Retina (tissue), 1 donor: ENCODE measurements at places on chromosomes 16 and 17.

GRCh38 chr17:77948690-77949114 is 9.8 kb upstream of the TNRC6C start:
- DNase-seq = peak; percentile 60

- no peak for DNase-seq
Observed at GRCh38 chr16:10121491-10121890, 60.7 kb downstream of the GRIN2A start.

GRCh38 chr17:70181376-70181775 is 12.0 kb downstream of the KCNJ2 start:
- DNase-seq = no peak

GRCh38 chr17:59807892-59808509 is 84.7 kb downstream of the TUBD1 start:
- no peak for DNase-seq

- no peak for DNase-seq
Observed at GRCh38 chr16:23944381-23944780, 108.6 kb downstream of the PRKCB start.

- DNase-seq = no peak
Observed at GRCh38 chr16:67893743-67894399, 817 bp downstream of the PSKH1 start.

DNA sequence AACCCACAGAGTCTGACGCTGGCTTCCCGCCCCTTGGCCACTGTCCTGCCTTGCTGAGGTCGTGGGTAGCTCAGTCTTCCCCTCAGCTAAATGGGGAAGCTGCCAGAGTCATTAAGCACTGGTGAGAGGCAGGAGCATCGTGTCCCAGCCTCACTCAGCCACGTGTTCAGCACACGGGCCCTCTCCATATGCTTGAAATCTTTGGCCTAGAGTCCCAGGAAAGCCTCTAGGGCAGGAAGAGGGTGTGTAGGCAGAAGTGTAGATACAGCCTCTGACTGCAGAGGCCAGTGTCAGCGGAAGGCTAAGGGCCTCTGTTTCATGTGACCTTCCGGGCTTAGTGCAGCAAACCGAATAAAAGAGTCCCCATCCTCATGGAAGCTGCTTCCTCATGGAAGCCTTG is 4.1 kb downstream of the DHODH start:
- no peak for DNase-seq

GRCh38 chr17:66906321-66907278 is 57.9 kb upstream of the CACNG4 start:
- DNase-seq = peak; percentile 86

DNA sequence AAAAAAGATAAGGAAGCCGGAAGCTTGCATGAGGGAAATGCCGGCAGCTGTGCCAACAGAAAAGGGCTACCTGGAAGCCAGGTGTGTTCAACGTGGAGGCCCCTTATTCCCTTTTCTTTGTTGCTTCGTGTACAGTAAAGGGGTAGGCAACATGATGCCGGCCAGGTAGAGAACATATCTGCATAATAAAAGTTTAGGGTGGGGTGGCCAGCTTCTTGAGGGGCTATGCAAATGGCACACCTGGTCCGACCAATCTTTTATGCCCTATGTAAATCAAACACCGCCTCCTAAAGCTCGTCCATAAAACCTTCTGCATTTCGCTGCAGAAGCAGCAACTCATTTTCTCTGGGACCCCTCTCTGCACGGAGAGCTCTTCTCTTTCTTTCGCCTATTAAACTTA is 911.6 kb downstream of the KCNJ2 start:
- no peak for DNase-seq

DNA sequence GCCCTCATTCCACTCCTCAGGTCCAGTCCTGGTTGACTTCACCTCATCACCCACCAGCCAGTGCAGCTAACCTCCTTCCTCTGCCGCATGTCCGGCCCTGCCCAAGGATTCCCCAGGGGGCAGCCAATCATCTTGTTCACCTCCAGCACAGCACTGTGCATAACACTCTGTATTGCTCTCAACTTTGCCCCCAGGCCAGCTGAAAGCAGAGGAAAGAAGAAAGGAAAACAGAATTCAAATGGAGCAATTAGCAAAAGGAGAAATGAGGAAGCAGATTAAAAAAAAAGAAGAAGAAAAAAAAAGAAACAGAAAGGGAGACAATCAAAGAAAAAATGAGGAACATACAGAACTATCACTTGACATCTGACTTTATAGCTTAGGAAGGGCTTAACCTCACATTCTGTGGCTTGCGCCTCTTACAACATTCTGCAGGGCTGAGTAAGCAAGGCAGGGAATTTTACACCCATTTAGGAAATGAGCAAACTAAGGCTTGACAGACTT is 26.1 kb downstream of the GAS7 start:
- DNase-seq = no peak

- no peak for DNase-seq
Observed at GRCh38 chr17:55705847-55706246, 16.8 kb downstream of the TMEM100 start.

DNA sequence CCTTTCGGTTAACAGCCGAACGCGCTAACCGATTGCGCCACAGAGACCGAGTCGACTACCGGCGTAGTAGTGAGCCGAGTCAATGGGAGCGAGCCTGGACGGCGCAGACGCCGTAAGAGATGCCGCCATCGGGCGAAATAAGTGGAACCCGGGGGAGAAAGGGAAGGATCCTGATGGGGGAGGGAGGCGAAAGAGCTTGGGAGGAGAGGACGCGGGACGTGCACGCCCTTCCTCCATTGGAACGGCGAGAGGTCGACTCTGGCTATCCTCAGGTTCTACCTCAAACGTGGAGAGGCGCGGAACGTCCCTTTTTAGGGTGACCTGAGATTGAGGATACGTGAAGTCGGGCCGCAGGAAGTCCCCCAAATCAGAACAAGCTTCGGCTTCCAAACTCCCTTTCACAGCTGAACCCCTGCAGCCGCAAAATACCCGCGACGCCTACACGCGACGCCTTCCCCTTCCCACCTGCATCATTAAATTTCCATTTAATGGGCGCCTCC is 683 bp upstream of the PSMB3 start:
- DNase-seq = peak; percentile 93

GRCh38 chr17:28071891-28072606 is 29.6 kb downstream of the NLK start:
- DNase-seq = no peak

GRCh38 chr16:72244853-72245252 is 72.9 kb upstream of the PMFBP1 start:
- no peak for DNase-seq

- DNase-seq = no peak
Observed at GRCh38 chr17:43860077-43860725, 13.2 kb downstream of the CD300LG start.
